ENCODE measurements at places on chromosomes 1 and 21. TPM values are rescaled to one million over a fixed set of nuclear protein-coding genes. Genes with fewer than 3 reads are reported as not detected.

Gene SEMA6C
- total RNA-seq = 46.5 TPM

Gene PTGFRN
- total RNA-seq = 216 TPM

Gene PLA2G2F
- total RNA-seq = not detected

DNA sequence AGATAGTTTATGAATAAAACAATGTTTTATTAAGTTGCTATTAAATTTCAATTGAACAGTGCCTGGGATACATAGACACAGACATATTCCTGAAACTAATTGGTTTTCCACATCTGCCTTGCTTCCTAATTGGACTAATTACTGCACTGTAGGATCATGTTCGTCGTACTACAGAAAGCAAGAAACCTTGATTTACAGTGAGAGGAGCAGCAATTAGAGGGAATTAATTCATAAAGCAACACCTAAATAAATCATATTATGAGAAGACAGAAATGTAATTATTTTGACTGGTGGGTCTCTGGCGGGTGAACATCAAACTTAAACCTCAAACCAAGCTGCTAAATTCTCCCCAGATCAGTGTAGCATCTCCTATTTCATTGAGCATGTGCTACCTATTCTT lies 124.6 kb upstream of the CAMK1G start:
- DNase-seq = no peak

GRCh38 chr1:227449051-227449450 lies 114.3 kb upstream of the ZNF678 start:
- no peak for DNase-seq

DNA sequence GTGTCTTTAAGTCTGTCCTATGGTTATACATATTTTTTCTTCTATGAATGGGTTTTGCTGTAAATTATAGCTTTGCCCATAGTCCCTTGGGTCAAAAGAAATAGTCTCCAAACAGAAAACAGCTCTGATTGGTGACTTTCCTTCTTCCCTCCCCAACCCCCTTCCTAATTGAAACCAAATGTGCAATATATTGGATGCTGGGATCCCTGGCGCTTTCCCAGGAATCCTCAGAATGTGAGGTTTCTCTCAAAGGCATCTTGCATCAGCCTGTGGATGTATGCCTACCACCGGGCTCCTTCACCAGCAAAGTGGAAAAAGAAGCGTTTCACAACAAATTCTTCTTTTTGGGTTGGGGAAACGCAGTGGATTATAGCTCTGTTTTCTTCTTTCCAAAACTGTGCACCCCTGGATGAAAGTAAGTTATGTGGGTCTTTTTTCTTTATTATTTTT lies at the start of gene DDR2:
Gene DDR2 (plus strand): TSS at position 248 of the 450 bp plus-strand sequence. CDS start 86,600 bp downstream, outside the sequence.
- DNase-seq = no peak

GRCh38 chr1:40064797-40065499 lies 24.4 kb downstream of the CAP1 start:
- DNase-seq = no peak

DNA sequence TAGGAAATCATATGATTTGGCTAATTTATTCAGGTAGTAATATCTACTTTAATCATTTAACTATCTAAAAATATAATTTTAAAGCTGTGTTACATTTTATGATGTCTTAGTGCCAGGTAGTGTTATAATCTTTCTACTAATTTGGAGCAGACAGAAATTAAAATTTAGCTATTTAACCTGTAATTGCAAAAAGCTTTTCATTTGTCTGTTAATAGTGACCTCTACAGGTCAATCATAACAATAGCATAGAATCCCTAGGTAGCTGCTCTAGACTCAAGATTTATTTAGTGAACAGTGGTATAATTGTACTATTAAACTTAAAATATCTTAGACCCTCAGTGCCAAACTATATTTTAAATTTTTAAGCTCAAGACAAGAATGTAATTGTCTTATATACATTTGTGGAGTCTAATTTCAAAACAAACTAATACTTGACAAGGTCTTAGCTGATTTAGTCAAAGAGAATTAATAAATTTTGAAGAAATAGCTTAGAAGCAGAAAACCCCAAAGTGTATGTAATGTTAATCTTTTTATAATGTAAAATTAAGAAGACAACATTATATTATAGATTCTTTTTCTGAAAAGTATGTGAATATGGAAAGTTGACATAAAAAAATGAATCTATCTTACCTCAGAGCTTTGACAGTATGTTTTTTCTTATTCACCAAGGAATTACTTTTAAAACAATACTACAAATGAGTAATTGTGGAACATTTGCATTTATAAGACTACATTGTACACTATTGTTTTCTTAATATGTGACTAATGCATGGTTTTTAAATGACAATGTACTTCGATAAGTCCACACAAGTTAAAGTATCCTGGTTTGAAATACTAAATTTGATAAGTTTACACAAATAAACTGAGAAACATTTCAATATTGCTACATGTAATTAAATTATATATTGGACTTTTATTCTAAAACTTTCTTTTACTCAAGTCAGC lies 64.1 kb upstream of the RNPC3 start:
- no peak for DNase-seq

DNA sequence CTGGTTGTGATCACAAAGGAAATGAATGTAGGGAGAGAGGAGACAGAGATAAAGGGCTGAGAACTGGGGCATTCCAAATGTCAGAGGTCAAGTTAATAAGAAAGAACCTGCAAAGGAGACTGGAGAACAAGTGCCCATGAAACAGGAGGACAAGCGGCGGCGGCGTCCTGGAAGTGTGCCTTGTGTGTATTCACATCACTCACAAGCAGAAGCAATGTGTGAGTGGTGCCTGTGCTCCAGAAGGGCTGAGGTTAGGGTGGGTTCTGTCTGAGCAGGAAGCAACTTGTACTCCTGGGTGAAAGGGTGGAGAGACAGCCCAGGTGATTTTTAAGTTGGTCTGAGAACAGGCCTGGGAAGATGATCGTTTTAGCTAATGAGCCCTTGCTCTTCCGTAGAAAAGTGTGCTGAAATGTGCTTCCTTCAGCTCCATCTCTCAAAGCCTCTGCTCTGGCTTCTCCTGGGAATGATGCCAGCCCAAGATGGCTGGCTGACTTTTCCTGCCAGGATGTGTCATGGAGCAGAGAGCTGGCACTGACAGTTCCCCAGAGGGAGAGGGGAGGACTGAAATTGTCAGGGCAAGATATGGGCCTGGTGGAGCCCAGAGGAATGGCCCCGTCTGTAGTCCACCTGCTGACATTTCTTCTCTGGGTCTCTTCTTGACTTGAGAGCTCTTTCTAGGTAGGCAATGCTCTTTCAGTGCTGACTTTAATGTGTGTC lies 25.1 kb upstream of the PLEKHA6 start:
- no peak for DNase-seq
